Fibroblast of gingiva (primary cell): ENCODE measurements at places on chromosomes 5 and 9.

DNA sequence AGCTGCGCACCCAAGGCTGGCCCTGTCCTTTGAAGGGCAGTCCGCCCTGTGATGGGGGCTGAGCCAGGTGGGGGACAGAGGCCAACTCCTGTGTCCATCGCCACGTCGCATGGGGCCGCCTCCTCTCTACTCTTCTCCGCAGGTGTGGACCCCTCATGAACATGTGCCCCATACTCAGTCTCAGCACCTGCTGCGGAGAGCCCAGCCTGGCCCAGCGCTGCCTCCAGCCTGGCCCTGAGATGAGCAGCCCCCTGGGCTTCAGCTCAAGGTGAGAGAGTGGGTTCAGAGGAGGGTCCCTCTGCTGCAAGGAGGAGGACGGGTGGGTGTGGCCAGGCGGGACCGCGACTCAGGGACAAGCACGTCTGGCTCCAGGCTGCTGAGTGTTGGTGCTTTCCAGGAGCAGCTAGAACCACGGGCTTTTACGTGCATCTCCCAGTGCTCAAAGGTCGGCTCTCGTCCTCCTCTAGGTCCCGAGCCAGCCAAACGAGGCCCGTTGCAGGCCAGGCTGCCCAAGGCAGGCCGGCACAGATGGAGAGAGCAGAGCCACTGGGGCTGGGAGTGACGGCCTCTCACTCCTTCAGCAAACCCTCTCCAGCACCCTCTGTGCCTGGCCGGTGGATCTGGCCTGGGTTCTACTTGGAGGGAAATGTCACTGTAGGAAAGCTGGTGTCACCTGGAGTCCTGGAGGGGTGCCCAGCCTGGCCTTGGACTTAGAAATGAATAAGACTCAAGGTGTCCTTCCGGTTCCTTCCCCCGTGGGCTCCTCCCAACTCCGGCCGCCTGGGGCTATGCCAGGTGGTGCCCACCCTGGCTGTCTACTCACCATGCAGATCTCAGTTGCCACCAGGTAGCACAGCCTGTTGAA is 48.9 kb upstream of the RNF130 start:
- no peak for DNase-seq

DNA sequence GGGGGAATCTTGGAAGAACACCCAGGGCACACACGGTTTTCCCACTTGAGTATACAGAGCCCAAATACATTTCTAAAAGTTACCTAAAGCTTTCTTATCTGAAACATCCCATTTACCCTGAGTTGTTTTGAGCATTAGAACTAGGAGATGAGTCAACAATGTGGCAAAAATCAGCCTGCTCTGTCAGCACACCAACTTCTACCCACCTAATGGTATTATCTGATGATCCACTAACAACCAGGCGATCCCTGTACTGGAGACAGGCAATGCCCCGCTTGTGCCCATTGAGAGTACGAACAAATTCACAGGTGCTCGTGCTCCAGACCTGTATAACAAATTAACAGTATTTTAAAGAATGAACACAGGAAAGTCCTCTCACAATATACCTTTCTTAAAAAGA is 87.0 kb downstream of the SMIM23 start:
- DNase-seq, result no peak

DNA sequence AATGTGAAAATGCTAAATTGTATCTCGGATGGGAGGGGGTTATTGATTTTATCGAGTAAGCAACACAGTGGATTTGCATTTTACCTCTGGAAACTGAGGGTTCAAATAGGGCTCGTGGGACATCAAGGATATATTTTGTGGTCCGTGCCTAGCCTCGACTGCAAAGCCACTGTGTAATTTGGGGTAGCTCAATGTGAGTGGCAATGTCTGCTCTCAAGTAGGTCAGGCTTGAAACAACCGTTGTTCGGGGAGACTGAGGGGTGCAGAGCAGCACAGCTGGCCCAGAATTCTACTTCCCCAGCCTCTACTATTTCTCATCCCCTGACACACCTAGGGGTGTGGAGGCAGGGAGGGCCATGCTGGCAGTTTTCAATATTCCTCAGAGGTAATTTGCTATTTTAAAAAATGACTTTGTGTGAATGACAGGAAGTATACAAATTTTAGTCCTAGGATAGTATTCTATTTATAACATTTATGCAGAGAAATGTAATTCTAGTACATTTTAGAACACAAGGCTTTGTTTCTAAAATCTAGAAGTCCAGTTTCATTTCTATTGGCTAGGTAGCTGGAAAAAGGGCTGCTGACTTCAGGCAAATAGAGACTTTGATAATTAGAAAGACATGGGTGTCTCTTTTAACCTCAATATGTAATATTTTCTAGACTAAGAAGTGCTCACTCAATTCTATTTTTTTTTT is 1.4 kb upstream of the DAB2 start:
- DNase-seq, result no peak

GRCh38 chr5:58795327-58795726 is 212.5 kb downstream of the RAB3C start:
- DNase-seq, result no peak

GRCh38 chr9:2338777-2339365 is 282.7 kb upstream of the VLDLR start:
- DNase-seq, result no peak

DNA sequence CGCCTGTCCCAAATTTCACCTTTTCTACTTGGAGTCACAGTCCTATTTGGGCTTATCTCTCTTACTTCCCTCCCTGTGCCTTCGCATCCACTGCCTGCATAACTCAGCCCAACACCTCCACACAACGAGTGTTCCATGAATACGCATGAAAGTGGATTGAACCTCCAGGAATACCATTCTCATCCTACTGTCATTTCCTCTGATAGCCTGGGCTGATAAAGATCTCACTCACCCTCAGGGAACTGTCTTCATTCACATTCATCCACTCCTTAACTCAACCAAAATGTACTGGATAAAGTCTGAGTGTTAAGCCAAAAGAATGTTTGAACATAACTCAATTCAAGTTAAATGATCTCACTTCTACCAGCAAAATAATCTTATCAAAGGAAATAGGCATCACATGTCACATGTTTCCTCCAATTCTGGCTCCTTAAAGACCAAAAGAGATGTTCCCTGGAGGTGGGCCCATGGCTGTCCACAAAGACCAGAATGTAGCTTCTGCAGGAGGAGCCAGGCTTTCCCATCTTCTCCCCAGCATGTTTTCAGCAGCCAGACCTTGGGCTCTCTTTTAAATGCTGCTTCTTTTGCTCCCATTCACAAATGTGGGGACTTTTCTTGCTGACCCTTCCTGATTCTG is 28.4 kb upstream of the TRIO start:
- no peak for DNase-seq

DNA sequence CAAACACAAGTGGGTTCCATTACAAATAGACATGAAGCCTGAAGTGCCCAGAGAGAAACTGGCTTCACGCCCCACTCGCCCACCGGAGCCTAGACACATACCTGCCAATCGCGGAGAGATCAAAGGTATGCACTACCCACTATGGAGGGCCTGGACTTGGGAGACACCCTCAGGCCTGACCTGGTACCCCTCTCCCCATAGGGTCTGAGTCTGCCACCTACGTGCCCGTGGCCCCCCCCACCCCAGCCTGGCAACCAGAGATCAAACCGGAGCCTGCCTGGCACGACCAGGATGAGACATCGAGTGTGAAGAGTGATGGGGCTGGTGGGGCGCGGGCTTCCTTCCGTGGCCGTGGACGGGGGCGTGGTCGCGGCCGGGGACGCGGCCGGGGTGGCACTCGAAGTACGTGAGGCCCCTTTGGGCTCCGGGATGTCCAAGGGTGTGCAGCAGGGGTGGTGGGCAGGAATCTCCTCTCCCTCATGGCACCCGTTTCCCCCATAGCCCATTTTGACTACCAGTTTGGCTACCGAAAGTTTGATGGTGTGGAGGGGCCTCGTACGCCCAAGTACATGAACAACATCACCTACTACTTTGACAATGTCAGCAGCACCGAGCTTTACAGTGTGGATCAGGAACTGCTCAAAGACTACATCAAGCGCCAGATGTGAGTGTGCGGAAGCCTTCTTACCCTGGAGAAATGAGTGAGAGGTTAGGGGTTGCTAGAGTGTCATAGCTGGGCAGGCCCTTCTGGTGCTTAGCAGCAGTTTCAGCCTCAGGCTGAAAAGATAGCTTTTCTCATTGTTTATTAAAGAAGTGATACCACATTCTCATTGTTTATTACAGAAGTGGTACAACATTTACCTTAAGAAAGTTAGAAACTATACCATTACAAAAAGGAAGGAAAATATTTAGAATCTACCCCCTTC is 38.7 kb downstream of the LARP1 start:
- no peak for DNase-seq

- no peak for DNase-seq
Measured at GRCh38 chr5:39526914-39527477, 102.2 kb upstream of the DAB2 start.

DNA sequence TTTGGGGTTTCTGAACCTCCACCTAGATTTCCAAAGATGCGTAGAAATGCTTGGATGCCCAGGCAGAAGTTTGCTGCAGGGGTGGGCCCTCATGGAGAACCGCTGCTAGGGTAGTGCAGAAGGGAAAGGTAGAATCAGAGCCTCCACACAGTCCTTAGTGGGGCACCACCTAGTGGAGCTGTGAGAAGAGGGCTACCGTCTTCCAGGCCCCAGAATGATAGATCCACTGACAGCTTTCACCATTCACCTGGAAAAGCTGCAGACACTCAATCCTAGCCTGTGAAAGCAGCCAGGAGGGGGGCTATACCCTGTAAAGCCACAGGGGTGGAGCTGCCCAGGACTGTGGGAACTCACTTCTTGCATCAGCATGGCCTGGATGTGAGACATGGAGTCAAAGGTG is 13.3 kb upstream of the HSDL2 start:
- no peak for DNase-seq

GRCh38 chr9:38132956-38133355 is 63.9 kb upstream of the SHB start:
- DNase-seq, result no peak
